ENCODE measurements at places on chromosomes 1 and 21.

DNA sequence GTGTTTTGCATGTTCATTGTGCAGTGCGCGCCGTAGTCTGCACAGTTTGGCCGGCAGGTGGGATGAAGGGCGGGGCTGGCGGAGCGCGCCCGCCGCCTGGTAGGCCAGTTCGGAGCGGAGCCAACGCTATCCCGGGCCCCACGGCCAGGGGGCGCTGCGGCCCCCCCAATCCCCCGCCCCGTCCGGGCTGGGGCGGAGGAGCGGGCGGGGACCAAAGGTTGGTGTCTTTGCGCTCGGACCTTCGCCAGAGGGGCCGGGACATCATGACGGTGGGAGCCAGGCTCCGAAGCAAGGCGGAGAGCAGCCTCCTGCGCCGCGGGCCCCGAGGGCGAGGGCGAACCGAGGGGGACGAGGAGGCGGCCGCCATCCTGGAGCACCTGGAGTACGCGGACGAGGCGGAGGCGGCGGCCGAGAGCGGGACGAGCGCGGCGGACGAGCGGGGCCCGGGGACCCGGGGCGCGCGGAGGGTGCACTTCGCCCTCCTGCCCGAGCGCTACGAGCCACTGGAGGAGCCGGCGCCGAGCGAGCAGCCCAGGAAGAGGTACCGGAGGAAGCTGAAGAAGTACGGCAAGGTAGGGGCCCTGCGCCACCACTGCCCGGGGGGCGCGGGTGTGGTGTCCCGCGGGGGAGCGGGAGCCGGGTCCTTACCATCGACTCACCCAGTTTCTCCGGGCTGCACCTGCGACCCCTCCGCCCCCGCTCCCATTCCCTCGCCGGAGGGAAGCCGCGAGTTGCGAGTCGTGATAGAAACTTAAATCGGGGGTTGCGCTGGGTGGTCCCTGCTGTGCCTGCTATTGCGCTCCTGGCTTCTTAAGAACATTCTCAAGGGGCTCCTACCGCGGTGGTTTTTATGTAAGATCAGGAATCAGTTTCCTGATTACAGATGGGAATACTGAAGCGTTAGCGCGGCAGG, at the start of gene C1orf115:
Gene C1orf115 (plus strand): TSS at position 224 of the 913 bp plus-strand sequence. CDS start 40 bp downstream, at position 264.
- DNase-seq = no peak

GRCh38 chr1:26723013-26723991, 27.5 kb downstream of the ARID1A start:
- peak; percentile 83 for DNase-seq

DNA sequence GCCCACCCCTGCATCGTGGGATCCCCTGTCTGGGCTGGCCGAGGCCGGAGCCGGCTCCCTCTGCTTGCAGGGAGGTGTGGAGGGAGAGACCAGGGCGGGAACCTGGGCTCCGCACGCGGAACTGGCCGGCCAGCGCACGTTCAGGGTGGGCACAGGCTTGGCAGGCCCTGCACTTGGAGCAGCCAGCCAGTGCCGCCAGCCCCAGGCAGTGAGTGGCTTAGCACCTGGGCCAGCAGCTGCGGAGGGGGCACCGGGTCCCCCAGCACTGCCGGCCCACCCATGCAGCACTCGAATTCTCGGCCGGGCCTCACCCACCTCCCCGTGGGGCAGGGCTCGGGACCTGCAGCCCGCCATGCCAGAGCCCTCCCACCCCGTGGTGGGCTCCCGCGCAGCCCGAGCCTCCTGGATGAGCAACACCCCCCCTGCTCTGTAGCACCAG, 422.6 kb downstream of the AMY1C start:
- DNase-seq = no peak

- no peak for DNase-seq
Measured at GRCh38 chr1:7403265-7404045, 367.6 kb upstream of the VAMP3 start.

GRCh38 chr1:94783342-94784189, 36.6 kb upstream of the SLC44A3 start:
- peak; percentile 95 for DNase-seq

GRCh38 chr1:59128239-59128736, 168.6 kb upstream of the FGGY start:
- no peak for DNase-seq

GRCh38 chr1:226656201-226656600, 82.9 kb downstream of the ITPKB start:
- no peak for DNase-seq

GRCh38 chr1:200642481-200642880, 21.9 kb upstream of the KIF14 start:
- DNase-seq = no peak

- DNase-seq = no peak
Measured at GRCh38 chr1:41496080-41497055, 11.9 kb upstream of the EDN2 start.

DNA sequence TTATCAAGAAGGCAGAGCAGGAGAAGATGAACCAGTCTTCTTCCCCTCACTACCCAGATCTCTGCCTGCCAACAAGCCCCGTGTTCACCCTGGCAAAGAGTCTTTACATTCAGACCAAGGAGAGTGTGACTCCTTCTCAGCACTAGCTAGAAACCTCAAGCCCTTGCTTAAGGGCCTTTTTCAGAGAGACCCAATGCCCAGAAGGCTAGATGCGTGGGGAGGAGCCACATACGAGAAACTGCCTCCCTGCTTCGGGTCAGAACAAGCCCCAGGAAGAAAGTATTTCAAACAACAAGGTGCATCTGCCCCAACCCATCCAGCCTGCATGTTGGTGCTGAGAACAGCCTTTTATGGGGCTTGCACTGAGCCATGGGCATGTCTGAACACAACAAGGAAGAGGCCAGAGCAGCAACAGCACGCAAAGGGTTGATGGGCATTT, 152.7 kb upstream of the CAMK1G start:
- DNase-seq = no peak

DNA sequence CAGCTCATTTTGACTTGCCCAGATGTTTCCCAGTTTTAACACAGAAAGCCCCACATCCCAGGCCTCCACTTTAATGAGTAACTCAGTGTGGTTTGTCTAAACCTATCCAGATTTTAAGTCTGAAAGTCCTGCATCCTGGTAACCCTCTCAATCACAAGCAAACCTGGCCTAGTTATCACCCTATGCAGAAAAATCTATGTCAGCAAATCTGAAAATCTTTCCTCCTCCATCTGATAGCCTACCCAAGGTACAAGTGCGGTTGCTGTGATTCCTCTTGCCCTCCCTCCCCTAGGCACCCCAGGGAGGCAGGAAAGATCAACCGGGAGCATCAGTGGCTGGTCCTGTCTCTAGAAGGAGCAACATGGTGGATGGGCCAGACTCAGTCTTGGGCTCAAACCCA, 163.7 kb downstream of the IGSF21 start:
- DNase-seq = no peak

- no peak for DNase-seq
Measured at GRCh38 chr1:222786121-222786520, 28.7 kb upstream of the DISP1 start.

DNA sequence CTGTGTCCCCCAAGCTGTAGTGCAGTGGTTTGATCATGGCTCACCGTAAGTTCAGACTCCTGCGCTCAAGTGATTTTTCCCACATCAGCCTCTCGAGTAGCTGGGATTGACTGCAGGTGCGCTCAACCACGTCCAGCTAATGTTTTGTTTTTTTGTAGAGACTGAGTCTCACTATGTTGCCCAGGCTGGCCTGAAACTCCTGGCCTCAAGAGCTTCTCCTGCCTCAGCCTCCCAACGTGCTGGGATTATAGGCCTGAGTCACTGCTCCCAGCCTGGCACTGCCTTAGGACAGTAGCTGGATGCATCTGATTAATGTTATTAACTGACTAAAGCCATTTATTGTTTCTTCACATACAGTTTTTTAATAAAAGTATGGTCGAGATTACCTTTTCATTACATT, 40.2 kb downstream of the RNF11 start:
- DNase-seq = no peak

- no peak for DNase-seq
Measured at GRCh38 chr21:37784591-37785318, 131.5 kb downstream of the KCNJ6 start.

DNA sequence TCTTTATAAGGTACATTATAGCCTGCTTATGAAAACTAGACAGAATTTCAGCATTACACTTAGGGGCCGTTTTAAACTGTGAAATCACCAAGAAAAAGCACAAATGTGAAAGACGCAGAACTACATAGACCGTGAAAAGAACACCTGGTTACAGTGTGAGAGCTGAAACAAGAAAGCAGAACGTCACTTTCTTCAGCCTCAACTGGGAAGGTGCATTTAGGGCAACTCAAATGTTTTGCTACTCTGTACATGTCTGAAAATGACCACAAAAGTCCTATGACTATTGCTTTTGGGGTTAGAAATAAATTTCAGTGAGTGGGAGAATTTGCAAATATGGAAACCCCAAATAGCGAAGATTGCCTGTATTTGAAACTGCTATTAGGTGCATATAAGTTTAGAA, 268.7 kb downstream of the OLFM3 start:
- DNase-seq = no peak

GRCh38 chr1:110492573-110492972, 26.4 kb downstream of the KCNA10 start:
- no peak for DNase-seq

GRCh38 chr1:119472080-119472818, 34.8 kb upstream of the HSD3B1 start:
- DNase-seq = no peak

- no peak for DNase-seq
Measured at GRCh38 chr1:115069659-115070308, 19.5 kb downstream of the TSPAN2 start.

DNA sequence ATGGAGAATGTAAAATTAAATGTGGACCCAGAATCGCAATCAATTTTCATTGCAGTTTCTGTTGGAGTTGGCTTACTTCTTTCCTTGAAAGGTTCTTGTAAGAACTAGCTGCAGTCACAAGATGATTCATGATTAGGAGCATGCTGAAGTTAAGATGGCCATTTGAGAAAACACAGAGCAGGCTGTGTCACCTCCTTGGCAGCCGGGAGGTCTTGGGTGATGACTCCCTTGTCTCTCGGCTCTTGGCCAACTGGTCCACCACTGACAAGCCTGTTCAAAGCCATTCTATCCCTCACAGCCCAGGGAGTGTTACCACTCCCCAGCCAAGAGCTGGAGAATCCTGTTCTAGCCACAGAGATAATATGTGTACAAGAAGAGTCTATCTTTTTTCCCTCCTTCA, 40.6 kb downstream of the OPTC start:
- DNase-seq = no peak

GRCh38 chr1:151606857-151607256, 5.0 kb upstream of the SNX27 start:
- DNase-seq = no peak

GRCh38 chr1:58250587-58250948, 296.0 kb downstream of the OMA1 start:
- no peak for DNase-seq

DNA sequence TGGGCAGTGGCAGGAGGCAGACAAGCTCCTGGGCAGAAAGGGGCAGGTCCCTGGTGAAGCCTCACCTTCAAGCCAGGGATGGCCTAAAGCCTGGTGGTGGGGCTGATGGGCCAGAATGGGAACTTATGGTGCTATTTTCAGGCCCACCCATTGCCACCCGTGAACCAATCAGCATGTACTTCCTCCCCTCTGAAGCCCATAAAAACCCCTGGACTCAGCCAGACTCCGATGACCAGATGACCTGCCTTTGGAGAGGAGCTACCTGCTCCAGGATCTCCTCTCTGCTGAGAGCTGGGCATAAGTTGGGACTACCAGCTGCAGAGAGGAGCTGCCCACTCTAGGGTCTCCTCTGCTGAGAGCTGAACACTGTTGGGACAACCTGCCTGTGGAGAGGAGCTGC, 7.8 kb upstream of the BCL10 start:
- DNase-seq = no peak

DNA sequence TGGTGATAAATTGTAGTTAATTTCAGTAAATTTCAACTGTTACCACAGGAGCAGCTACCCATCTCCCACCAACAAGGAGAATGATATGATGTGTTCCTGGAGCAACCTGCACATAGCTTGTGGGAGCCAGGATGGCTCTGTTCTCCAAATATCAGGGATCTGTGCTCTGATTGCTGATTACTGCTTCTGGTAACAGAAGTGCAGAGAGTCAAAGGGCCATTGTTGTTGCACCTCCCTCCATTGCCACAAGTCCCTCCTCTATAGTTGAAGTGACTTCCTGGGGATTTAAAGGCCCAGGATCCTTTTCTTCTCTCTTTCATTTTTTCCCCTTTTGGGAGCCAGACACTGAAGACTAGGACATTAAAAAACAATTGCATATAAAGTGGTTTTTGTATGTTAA, 51.6 kb upstream of the HPDL start:
- DNase-seq = no peak

- DNase-seq = no peak
Measured at GRCh38 chr1:200379940-200380588, 29.8 kb downstream of the ZNF281 start.
